ENCODE measurements at places on chromosomes 6 and 20.

- DNase-seq = no peak
Observed at GRCh38 chr6:158205169-158205944, 37.2 kb downstream of the GTF2H5 start.

DNA sequence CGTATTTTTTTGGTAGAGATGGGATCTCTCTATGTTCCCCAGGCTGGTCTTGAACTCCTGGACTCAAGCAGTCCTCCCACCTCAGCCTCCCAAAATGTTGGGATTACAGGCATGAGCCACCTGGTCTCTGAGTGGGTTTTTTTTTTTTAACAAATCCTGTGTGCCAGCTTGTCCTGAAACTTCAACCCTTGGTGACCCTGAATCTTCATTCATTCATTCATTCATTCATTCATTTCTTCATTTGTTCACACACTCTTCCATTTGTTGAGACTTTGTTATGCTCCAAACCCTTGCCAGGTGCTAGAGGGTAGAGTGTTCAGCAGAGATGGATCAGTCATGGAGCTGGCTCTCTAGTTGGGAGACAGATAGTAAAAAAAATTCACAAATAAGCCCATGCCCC is 12.0 kb upstream of the VAPB start:
- DNase-seq = no peak

GRCh38 chr20:64228751-64229506 is 26.6 kb upstream of the PCMTD2 start:
- DNase-seq = no peak

DNA sequence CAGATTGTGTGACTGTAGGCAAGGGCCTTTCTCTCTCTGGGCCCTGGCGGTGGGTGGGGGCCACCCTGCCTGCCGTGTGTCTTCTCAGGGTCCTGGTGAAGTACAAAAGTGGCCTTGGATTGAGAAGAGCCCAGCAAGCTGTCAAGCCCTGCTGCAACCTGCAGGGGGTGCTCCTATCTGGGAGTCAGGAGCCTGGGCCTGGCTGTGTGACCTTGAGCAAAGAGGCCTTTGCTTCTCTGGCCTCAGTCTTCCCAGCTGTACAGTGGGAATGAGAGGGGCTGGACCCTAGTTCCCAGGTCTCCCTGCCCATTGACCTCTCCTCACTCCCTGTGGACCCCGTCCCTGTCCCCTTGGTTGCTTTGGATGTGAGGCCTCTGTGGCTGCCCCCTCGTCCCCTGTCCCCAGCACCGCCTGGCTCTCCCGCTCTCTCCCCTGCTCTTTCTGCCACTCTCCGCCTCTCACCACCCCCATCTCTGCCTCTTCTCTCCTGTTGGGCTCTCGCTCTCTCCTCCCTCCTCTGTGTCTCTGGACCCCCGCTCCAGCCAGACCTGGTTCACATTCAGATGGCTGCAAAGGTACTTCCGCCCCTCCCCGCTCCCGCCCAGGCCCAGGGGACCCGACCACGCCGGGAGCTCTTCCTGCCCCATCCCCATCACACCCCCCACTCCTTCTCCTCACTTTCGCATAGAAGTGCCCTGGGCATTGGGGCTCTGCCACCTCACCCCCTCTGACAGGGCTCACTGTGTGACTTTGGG is 46.7 kb downstream of the SRC start:
- no peak for DNase-seq

DNA sequence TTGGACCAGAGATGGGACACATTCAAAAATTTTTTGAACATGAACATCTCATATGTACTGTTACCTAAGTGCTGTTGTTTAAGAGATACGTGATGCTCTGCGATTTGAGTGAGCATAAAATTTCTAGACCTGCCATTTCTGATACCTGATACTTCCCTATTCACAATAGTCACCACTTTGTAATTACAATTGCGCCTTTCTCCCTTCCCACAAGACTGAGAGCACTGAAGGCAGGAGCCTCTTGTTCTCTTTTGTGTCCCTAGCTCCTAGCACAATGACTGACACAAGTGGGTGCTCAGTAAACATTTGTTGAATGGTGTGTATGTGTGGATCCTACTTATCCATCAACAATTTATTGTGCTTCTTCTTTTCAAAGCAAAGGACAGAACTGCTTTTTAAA is 92.8 kb upstream of the TMEM30A start:
- DNase-seq = no peak

DNA sequence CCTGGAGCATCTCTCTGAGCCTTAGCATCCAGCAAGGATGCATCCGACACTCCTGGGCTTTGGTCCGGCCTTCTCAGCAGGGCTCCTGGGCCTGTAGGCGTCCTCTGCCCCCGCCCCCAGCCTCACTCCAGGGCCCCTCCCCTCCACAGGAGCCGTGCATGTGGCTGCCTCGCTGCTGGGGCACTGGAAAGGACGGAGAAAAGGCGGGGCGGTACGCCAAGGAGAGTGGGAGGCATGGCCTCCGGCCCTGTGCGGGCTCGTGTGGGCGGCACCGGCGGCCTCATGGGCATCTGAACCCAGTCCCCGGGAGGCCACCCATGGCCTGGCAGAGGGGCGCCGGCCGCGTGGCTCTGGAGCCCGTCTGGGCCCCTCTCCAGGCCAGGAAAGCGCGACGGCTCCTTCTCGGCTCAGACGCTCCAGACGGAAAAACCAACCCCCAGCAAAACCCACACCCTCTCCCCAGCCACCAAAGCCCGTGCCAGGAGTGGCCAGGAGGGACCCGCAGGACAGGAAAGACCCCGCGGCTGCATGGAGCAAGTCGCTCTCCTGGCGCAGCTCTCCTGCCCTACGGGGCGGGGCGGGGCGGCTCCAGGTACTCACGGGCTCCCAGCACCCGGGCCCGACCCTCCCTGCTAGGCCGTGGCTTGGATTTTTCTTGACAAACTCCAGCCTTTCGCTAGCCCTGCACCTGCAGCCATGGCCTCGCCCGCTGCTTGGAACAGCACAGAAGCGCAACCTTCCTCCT is 419.9 kb downstream of the QKI start:
- no peak for DNase-seq
